ENCODE measurements at places on chromosomes 4 and X. TPM values are rescaled to one million over a fixed set of nuclear protein-coding genes. Genes with fewer than 3 reads are reported as not detected.

DNA sequence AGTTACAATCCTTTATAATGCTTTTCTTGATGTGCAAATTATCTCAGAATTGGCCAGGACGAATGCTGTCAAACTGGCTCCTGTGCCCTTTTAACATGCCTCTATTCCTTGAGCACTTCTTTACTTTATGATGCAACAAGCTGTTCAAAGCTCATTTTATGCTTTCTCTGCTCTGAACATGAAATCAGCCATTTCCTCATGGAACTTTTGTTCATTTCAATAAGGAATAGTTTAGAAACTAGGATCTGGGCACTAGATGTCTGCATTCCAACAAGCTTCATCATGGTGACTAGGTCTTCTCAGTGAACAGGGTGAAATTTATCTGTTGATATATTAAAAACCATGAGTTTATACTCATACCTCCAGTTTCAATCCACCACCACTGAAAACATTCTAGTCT lies 87.3 kb upstream of the TEX13A start:
- H3K4me3 ChIP-seq: no peak overlapping the region
- DNase-seq: no peak
- H3K36me3 ChIP-seq: no peaks in the 10 kb centered on the region
- H3K27ac ChIP-seq: no peak overlapping the region

DNA sequence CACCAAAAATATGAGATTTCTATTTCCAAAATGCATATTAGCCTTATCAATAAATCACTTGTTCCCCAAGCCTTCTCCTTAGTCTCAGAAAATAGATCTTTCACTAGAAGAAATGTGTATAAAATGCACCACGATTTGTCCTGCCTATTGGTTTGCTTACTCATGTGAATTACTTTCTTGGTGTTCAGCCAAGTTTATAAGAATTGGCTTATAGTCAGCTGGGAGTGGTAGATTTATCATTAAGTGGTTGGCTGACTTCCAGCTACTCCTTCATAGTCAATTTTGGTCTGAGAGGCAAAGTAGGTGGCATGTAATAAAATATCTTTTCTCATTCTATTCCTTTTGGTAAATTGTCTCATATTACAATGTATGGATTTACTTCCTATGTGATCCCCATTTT lies 1.3 kb downstream of the SULT1E1 start:
- no peaks in the 10 kb centered on the region for H3K36me3 ChIP-seq
- no peaks in the 10 kb centered on the region for H3K4me1 ChIP-seq
- H3K4me3 ChIP-seq: no peak overlapping the region
- no peak for DNase-seq
- no peaks in the 10 kb centered on the region for H3K27me3 ChIP-seq
- H3K27ac ChIP-seq: no peak overlapping the region

GRCh38 chr4:182193311-182193710 lies 49.9 kb upstream of the TENM3 start:
- no peak overlapping the region for H3K4me3 ChIP-seq
- H3K4me1 ChIP-seq: 0 out of 2 replicates have a peak, but pooled peaks cover 4% of the 10 kb centered on the region
- no peaks in the 10 kb centered on the region for H3K36me3 ChIP-seq

DNA sequence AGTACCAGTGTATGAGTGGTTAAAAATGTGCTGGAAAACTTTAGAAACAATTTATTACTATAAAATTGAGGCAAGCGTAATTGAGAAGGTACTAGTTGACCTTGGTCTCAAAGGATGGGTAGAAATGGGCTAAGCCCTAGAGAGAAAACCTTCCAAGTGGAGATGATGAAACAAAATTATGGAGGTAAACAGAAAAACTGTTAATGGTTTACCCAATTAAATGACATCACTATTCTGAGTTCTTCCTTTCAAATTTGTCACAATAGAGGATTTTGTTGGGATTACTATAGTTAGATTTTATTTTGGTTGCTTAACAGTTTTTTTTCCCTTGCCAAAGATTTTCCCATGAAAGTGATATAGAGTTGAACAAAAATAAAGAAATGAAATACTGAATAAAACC lies 1302.5 kb upstream of the TENM3 start:
- H3K4me3 ChIP-seq: no peak overlapping the region
- H3K27ac ChIP-seq: no peak overlapping the region
- DNase-seq: no peak
- H3K36me3 ChIP-seq: no peaks in the 10 kb centered on the region

DNA sequence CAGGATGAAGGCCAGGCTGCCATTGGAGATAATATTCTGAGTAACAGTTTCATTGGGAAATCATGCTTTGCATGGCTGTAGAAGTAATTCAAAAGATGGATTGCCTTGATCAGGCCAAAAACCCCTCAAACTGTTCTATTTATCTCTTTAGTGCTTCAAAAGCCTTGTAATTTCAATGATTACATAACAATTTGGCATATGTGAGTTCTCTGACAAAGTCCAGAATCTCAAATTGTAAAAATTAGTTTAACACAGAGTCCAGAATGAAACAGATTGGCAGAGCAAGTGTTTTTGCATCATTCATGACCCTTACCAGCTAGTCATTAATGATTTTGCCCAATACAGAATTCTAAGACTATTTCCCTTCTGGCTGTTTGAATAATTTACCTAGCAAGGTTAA lies 347.3 kb downstream of the SPRY1 start:
- DNase-seq: no peak
- H3K27me3 ChIP-seq: no peaks in the 10 kb centered on the region
- H3K4me1 ChIP-seq: no peaks in the 10 kb centered on the region
- H3K27ac ChIP-seq: no peak overlapping the region
- no peak overlapping the region for H3K4me3 ChIP-seq

DNA sequence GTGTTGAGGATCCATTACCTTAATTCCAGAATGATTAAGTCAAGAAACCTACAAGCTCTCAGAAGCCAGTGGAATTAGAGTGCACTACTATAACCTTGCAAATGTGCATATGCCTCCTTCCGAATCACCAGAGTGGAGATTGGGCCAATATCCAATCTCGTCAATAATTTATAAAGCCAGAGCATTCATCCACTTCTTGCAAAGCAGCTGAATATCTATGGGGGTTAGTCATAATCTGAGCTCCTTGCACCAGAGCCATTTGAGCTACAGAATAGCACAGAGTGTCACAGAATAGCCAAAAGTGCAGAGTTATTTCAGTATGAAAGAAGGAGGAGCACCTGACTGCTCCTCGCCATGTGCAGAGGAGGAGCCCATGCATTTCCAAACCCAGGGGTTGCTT lies 69.2 kb upstream of the MTM1 start:
- no peak overlapping the region for H3K4me3 ChIP-seq
- H3K27me3 ChIP-seq: no peaks in the 10 kb centered on the region
- DNase-seq: no peak
- no peaks in the 10 kb centered on the region for H3K36me3 ChIP-seq
- H3K4me1 ChIP-seq: peaks cover 5% of the 10 kb centered on the region

DNA sequence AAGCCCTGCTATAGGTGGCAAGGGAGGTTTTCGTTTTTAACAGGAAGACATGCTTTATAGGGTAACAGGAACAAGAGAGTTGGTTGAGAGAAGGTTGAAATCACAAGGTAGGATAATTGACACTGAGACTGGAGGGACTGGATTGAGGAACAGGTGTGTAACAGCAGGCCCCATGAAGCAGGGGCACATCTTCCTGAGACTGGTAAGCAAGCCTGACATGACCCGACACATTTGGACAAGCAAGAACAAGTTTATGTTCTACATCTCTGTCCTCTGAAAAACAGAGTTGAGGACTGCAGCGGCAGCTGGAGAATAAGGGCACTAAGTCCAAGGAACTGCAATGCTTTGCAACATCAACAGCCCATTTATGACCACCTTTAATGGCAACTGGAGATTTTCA lies 5.2 kb downstream of the RPS4X start:
- peak overlapping the region; percentile 49 for H3K4me3 ChIP-seq
- DNase-seq: no peak
- H3K27ac ChIP-seq: no peak overlapping the region
- H3K36me3 ChIP-seq: peaks cover 73% of the 10 kb centered on the region

DNA sequence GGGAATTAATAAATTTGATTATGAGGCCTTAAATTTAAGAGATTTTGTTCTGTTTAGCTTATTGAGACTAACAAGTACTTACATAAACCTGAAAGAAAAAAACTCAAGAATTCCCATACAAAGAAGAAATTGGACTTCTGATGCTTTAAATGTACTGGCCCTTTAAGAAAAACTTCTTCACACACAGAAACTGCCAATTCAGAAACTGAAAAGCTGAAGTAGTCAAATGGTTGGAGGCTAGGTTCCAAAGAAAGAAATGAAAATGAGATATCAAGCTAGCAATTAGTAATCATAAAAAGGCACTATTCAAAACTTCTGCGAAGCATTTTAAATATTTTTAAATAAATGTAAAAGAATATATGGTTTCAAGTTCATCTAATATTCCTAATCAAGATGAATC lies 151.3 kb downstream of the THOC2 start:
- no peaks in the 10 kb centered on the region for H3K4me1 ChIP-seq
- no peak overlapping the region for H3K4me3 ChIP-seq
- no peak overlapping the region for H3K27ac ChIP-seq
- H3K27me3 ChIP-seq: no peaks in the 10 kb centered on the region
- peaks cover 8% of the 10 kb centered on the region for H3K36me3 ChIP-seq
- no peak for DNase-seq

Gene MAOB
- 1.4 TPM for total RNA-seq

Gene SSX4
- total RNA-seq: not detected

Measured in H9 (cell line).